ENCODE measurements at places on chromosomes 16 and 17. TPM values are rescaled to one million over a fixed set of nuclear protein-coding genes. Genes with fewer than 3 reads are reported as not detected.

DNA sequence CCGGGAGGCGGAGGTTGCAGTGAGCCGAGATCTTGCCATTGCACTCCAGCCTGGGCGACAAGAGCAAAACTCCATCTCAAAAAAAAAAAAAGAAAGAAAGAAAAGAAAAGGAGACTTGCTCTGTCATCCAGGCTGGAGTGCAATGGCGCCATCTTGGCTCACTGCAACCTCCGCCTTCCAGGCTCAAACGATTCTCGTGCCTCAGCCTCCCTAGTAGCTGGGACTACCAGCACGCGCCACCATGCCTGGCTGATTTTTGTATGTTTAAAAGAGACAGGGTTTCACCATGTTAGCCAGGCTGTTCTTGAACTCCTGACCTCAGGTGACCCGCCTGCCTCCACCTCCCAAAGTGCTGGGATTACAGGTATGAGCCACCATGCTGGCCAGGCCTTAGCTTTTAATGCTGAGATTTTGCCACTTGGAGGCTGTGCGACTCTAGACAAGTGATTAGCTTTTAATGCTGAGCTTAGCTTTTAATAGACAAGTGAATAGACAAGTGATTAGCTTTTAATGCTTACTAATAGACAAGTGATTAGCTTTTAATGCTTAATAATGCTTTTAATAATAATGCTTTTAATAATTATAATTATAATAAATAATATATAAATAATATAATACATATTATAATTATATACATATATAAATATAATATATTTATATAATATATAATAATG is 9.6 kb downstream of the LDAF1 start:
- peaks cover 10% of the 10 kb centered on the region for H3K4me1 ChIP-seq
- H3K36me3 ChIP-seq, result peaks cover 7% of the 10 kb centered on the region
- no peaks in the 10 kb centered on the region for H3K27me3 ChIP-seq
- no peak overlapping the region for H3K27ac ChIP-seq

- no peak overlapping the region for H3K4me3 ChIP-seq
- H3K27ac ChIP-seq, result no peak overlapping the region
- no peaks in the 10 kb centered on the region for H3K4me1 ChIP-seq
- DNase-seq, result peak; percentile 55
These were observed 191.6 kb upstream of the GSE1 start for GRCh38 chr16:85421338-85422195.

DNA sequence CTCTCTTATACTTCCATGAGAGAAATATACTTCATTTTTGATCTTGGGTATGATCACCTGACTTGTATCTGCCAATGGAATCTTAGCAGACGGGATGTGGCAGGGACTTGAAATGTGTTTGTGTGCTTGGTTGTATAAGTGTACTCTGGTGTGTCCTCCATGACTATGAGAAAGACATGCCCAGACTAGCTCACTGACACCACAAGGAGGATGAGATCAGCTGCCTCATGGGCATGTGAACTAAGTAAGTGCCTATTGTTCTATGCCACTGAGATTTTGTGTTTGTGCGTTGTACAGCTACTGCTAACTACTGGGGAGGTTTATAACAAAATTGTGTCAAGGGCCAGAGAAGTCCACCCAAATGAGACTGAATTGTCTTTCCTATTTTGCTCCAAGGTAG is 402.2 kb upstream of the SALL1 start:
- H3K36me3 ChIP-seq, result no peaks in the 10 kb centered on the region
- no peak overlapping the region for H3K4me3 ChIP-seq
- H3K4me1 ChIP-seq, result no peaks in the 10 kb centered on the region

Gene ZFPM1
- 1.4 TPM for polyA plus RNA-seq

Gene NPW
- not detected for polyA plus RNA-seq

Data from psoas muscle (tissue), 8 donors.